Effector memory CD8-positive, alpha-beta T cell (primary cell): ENCODE measurements at places on chromosomes 3 and 15.

- no peak for DNase-seq
These were observed 31.8 kb upstream of the RARB start for GRCh38 chr3:25396251-25396650.

GRCh38 chr15:28164876-28165275, 65.8 kb upstream of the OCA2 start:
- no peak for DNase-seq

DNA sequence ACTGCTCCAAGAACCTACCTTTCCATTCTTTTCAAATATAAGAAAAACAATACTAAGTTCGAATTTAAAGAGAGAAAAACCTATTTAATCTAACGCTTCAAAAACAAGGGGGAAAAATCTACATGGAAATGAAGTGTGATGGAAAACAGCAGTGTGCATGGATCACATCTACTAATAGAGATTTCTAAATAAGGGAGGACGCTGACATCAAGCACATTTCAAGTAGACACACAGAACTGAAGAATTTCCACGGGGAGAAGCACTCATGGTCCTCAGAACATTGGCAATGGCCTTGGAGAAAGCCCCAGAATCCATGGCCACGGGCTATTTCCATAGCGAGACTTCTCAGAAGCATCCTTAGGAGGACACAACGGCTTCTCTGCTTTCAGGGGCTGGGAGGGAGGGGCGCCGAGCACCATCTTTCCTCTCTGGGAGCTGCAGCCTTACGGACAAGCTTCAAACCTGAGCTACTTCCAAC, 1.0 kb downstream of the TASOR start:
- DNase-seq, result no peak

DNA sequence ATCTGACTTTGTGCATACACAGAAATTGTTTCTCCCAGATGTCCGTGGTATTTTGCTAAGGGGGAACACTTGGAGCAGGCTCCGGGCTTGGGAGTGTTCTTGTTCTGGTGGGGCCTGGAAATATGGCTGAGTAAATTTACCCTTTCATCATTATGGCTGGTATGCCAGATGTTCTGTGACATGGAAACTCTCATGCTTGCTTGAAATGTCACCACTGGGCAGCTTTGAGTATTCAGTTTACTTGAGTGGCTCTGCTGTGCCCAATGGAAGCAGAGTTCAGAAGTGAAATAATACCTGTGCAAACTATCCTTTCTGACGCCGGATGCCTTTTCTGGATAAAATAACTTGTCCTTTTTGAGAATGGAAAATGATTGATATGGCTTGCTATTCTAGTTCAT, 283.6 kb upstream of the TPM1 start:
- no peak for DNase-seq
